ENCODE measurements at places on chromosomes 7 and 10.

DNA sequence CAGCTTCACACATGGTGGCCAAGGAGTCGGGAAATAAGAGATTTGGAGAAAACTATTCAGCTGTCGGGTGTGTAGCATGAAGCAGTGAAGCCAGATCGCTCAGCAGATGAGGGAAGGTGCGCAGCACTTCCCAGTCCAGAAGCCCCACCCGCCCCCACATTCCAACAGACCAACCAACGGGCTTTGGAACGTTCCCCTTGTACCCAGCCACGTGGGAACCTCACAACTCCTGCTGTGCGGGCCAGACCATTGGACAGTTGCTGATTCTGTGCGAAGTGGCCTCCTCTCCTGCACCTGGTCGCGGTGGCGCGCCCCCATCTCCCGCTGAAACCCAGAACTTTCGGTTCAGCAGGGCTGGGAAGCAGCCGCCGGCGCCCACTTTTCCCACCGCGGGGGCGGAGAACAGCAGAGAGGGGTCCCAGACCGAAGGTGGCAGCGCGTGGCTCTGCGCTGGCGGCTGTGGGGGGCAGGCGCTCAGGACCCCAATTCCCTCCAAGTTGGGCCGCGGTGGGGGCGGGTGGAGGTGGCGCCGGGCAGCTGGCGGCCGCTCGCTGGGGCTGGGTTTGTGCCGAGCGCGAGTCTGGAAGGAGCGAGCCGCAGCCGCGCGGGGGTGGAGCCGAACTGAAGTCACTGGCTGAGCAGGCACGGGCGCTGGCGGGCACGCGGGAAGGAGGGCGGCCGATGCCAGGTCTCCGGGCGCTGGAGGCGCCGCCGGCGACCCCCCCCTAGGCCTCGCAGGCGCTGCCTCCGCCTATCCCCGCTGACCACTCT lies 1301.5 kb upstream of the SORCS1 start:
- no peak for DNase-seq

GRCh38 chr10:119159332-119159731 lies 6.2 kb downstream of the SFXN4 start:
- DNase-seq = no peak

DNA sequence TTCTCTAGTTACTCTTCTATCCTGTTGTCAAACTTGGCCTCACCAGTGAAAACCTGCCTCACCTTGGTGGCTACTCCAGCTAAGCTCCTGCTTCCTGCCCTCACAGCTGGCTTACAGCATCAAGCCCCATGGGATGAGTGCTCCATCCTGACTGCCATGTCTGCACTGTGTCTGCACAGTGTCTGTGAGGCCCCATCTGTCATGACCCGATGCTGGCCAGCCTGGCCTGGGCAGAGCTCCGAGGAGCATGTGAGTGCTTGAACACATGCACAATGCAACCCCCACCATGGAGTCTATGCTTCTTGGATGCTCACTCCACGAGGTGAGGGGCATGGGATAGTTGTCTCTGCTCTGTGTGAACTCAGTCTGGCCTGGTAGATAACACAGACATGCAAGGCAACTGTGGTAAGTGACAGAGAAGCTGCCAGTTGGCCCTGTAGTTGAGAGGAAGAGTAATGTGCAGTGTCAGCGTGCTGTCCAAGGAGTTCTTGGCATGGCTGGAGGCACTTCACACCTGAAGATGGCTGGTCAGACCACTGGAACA lies 207.1 kb upstream of the ZNF32 start:
- no peak for DNase-seq

DNA sequence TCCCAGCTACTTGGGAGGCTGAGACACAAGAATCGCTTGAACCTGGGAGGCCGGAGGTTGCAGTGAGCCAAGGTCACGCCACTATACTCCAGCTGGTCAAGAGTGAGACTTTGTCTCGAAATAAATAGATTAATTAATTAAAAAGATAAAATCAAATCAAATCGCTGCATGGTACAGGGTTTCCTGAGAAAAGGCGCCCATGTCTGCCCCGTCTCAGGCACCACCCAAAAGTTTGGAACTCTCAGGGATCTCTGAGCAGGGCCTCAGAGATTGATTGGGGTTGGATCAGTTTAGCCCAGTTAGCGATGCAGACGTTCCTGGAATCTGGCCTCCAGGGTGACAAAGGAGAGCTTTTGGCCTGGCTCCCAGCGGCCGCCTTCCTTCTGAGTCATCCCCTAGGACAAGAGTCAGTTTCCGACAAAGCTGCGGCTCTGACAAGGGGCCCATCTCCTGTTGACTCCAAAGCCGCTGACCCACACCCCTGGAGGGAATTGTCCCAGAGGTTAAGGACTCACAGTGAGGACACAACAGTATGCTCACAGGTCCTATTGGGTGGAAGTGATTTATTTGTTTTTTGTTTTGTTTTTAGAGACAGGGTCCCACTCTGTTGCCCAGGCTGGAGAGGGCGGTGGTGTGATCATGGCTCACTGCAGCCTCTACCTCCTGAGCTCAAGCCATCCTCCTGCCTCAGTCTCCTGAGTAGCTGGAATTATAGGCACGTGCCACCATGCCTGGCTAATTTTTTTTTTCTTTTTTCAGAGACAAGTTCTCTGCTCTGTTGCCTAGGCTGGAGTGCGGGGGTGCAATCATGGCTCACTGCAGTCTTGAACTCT lies 6.8 kb downstream of the ORAI2 start:
- no peak for DNase-seq

- DNase-seq = no peak
Observed at GRCh38 chr7:1459920-1460820, 900 bp upstream of the MICALL2 start.

DNA sequence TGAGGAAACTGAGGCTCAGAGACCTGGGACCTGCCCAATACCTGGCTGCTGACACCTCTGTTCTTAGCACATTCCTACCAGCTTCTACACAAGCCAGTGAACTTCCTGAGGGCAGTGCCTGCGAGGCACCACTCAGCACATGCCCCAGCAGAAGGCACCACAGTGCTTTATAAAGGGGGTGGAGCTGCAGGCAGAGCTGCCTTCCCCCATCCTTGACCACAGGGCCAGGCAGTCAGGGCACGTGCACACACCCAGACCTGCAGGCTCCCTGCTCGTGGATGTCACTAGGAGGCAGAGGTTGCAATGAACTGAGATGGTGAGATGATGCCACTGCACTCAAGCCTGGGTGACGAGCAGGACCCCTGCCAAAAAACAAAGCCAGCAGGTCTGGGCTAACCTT lies 39.2 kb upstream of the TUBB8 start:
- DNase-seq = no peak

All from activated T-cell treated with anti-CD3 and anti-CD28 coated beads for 24 hours (primary cell).